ENCODE measurements at places on chromosomes 2 and 18.

DNA sequence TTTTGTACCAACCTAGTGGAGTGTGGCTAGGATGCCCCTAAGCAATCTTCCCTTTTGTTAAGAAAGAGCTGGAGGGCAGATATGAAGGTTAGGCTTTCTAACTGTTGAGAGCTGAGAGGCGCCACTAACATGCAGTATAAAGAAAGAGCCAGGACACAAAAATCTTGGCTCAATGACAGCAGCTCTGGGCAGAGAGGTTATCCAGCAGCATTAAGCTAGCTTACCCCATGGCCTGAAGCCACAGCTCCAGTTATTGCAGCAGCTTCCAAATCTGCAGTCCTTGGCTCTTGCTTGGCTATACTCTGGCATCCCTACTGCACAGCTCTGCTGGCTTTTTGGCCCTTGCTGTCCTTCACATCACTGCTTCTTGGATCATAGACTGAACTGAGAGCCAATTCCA lies 213.4 kb downstream of the GPD2 start:
- no peak for DNase-seq

- DNase-seq, result no peak
These were observed 76.0 kb upstream of the CTDP1 start for GRCh38 chr18:79603321-79604204.

DNA sequence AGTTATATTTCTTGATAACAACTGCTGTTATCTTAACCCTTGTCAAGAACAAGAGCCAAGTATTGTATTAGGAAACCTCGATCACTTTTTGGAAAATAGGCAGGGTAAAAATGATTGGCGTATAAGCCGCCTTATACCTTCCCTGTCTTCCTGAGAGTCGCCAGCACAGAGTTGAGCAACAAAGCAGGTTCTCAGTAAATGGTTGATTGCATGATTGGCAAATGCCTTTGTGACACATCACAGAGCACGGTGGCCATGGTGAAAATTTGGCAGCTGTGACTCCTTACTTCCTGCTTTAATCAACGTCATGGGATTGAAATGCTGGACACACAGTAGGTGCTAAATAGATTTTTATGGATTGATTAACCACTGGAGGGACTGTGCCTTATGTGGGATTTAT lies 3.9 kb upstream of the KLHL29 start:
- DNase-seq, result peak; percentile 73

- no peak for DNase-seq
These were observed 106.2 kb downstream of the HDAC4 start for GRCh38 chr2:239294571-239295054.

- no peak for DNase-seq
These were observed 52.8 kb upstream of the TGIF1 start for GRCh38 chr18:3397031-3397750.

GRCh38 chr2:226050822-226051221 lies 651.3 kb downstream of the NYAP2 start:
- DNase-seq, result no peak

DNA sequence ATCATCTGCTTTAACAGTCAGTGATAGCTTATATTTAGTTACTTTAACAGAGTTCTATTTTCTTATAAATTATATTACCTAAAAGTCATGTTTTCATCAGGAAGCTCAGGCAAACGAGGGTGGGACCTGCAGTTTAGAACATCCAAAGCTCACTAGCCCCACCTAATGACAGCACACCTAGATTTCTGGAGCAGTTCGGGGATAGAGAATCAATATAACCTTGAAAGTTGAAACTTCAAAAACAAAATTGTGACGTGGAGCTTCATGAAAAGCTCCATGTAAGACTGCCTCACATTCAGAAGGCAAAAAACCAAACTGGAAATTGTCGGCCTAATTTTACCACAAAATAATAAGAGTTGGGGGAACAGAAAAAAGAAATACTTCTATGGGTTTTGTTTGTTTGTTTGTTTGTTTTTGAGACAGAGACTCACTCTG lies 185.9 kb upstream of the CCDC150 start:
- DNase-seq, result peak; percentile 44

DNA sequence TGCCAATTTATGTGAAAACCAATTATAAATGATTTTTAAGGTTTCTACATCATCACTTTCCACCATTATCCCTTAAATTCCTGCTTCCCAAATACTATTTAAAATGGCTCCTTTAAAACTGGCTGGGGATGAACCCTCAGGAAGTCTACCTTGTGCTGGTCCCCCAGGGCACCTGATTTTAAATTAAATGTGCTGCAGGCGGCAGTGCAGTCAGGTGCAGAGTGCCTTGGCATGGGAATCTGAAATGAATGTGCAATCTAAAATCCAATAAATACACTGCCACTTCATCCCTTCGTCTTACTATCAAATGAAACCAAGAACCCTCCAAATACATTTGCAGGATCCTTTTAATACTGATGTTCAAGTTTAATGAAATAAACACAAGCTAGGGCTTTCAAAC lies 61.8 kb downstream of the C2orf76 start:
- no peak for DNase-seq

GRCh38 chr2:196849895-196850294 lies 40.7 kb upstream of the C2orf66 start:
- DNase-seq, result peak; percentile 34

- no peak for DNase-seq
These were observed 93.2 kb downstream of the KLF7 start for GRCh38 chr2:207072571-207072970.

GRCh38 chr2:186256540-186256939 lies 229.5 kb upstream of the ZC3H15 start:
- peak; percentile 30 for DNase-seq

DNA sequence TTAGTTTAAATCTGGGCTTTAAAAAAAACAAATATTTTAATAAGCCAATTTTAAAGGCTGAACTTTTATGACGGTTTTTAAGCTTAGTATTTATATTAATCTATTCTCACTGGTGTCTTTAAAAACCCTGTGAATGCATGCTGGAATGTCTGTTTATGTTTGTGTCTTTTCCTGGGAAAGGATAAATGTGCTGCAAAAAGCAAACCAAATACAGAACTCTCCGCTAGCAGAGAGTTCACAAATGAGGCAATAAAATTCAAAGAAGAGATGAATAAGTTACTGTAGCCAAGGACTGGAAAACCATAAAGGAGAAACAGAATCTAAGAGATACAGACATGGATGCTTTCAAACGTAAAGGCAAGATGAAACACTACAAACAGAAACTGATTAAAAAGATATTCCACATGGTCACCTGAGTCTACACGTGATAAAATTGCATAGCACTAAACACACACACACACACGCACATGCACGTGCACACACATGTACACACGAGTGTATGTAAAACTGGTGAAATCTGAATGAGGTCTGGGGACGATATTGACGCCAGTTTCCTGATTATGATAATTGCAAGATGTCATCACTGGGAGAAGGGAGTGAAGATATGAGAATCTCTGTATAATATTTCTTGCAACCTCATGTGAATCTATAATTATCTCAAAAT lies 4.5 kb downstream of the TWIST2 start:
- no peak for DNase-seq

- peak; percentile 88 for DNase-seq
These were observed 2.2 kb downstream of the ST3GAL5 start for GRCh38 chr2:85886590-85886989.

- DNase-seq, result no peak
These were observed 119.2 kb downstream of the MYO5B start for GRCh38 chr18:50075772-50076171.

DNA sequence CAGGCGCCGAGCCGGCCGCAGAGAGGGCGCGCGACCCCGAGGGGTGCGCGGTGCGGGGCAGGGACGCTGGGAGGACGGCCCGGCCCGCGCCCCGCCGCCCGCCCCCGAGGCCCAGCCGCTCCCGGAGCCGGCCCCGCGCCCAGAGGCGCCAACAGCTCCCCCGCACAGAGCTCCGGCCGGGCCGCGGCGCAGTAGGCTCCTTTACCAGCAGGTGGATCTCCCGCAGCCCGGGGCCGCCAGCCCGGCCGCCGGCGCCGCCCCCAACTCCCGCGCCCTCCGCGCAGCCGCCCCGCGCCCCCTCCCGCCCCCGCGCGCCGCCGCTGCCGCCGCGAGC lies 258 bp downstream of the MGAT4A start:
- peak; percentile 55 for DNase-seq

GRCh38 chr2:229313591-229313990 lies 42.5 kb upstream of the PID1 start:
- DNase-seq, result no peak

- DNase-seq, result no peak
These were observed 107.4 kb downstream of the FTCDNL1 start for GRCh38 chr2:199743415-199744120.

DNA sequence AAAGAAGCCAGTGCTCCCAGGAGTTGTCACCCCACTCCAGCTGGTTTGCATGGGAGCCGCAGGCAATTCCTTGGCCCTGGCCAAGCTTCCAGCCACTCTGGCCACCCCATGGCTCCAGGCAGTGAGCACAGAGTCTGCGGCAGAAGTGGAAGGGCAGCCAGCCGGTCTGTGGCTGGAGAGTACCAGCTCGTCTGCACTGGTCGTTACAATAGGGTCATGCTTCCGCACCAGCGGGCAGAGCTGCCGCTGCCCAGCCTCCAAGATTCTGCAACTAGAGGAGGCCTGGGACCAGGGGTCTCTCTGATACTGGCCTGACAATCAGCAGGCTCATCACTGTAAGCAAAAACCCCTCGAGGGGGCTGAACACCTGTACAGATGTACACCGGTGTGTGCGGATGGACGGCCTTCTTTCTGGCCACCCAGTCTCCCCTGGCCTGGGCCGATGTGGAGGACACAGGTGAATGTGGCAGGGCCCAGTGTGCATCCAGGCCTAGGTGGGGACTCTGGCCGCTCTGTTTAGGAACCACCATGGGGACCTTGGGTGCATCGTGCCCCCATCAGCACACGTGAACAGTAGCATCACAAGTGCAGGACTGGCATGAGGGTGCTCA lies 51.9 kb upstream of the ODC1 start:
- DNase-seq, result no peak

GRCh38 chr2:239046822-239047221 lies 198.9 kb downstream of the TWIST2 start:
- no peak for DNase-seq

- DNase-seq, result peak; percentile 51
These were observed 34.8 kb downstream of the ABHD3 start for GRCh38 chr18:21669736-21670285.

GRCh38 chr18:43664487-43665008 lies 387.3 kb upstream of the SYT4 start:
- no peak for DNase-seq

- no peak for DNase-seq
These were observed 207.3 kb upstream of the APCDD1 start for GRCh38 chr18:10247021-10247741.

DNA sequence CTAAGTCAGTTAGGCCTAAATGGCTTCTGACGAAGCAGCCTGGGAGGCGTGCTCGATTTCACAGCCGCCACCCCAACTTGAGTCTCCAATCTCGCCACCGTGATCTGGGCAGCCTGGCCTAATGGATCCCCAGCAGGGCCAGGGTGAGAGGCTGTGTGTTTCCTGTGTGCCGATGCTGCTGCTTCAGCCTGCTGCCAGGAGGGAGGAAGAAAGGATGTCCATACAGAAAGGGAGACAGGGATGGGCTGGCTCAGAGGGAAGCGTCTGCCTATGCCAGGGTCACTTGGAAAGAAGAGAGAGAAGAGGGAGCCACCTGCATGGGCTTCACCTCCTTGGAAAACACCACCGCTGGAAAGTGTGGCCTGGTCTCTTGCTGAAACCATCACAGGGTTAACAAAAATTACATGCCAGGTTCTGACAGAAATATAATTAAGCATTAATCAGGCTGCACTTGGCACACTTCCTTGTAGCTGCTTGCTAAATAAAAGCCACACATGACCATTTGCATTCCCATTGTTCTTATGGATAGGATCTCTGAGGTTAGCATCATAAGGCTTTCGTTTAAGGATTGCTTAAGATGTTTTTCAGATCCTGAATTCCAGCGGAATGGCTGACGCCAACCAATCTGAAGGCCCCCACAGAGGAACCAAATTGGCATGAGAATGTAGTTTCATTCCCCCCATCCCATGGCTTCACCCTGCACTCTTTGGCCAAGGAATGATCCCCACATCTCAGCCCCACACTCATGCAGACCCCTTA lies 108.8 kb upstream of the SLC1A4 start:
- DNase-seq, result no peak

- peak; percentile 82 for DNase-seq
These were observed 29.4 kb upstream of the GMPPA start for GRCh38 chr2:219469186-219469724.

DNA sequence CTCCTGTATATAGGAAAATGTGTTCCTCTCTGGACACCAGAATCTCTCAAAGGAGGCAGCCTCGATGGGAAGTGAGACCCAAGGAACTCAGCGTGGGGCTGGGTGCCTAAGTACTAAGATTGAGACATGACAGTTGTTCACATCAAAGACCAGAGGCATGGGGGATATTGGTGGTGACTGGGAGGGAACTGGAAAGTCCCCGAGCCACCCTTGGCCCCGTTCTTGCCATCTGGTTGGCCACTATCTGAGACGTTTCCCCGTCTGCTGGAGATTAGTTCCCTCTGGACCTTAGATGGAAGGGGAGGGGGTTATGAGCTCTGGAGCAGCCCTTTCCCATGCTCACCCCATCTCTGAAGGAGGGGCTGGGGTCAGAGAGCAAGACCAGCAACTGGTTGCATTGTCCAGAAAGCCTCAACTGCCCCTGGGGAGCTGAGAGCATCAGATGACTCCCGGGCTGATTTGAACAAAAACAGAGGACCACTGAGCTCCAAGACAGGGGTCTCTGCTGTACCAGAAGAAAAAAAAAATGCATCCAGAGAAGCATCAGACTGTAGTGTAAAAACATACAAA lies 11.8 kb downstream of the FBLN7 start:
- no peak for DNase-seq

- DNase-seq, result no peak
These were observed 48.9 kb upstream of the CAVIN2 start for GRCh38 chr2:191895743-191896142.

DNA sequence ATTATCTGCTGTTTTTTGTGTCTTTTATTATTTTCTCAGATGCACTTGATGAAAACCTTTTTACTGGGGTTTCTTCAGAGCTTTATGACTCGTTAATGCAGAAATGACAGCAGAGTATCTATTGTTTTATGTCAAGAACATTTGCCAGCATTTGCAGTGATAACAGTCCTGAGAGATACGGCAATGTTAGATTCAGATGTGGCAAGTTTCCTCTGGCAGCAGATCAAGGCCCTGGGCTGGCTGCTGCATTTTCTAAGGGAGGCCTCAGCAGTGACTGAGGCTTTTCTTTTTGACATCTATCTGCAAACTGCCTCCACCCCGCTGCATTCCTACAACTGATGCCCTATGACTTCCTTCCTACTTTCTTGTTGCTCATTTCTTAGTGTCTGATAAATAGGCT lies 40.2 kb downstream of the EFEMP1 start:
- DNase-seq, result no peak

GRCh38 chr2:141946016-141946415 lies 184.8 kb downstream of the LRP1B start:
- DNase-seq, result no peak

- no peak for DNase-seq
These were observed 596.7 kb downstream of the SATB2 start for GRCh38 chr2:198861080-198861479.

DNA sequence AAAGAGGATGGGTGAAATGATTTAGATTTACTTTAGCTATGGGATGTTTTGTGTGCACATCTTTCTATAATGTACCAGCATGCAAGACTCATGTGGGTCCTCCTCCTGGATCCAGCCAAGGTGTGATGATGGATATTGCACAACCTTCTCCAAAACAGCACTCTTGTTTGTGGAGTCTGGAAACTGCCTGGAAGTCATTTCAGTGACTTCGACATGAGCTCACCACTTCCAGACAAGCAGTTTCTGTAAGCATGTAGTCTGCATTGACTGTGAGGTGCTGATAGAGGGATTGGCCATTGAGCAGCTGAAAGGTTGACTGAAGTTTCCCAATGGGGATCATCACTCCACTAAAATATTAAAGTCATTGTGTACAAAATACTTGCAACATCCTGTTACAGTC lies 154.0 kb downstream of the TRIB2 start:
- DNase-seq, result no peak

Measured in HTR-8/SVneo (cell line).